ENCODE measurements at places on chromosomes 1 and 21.

DNA sequence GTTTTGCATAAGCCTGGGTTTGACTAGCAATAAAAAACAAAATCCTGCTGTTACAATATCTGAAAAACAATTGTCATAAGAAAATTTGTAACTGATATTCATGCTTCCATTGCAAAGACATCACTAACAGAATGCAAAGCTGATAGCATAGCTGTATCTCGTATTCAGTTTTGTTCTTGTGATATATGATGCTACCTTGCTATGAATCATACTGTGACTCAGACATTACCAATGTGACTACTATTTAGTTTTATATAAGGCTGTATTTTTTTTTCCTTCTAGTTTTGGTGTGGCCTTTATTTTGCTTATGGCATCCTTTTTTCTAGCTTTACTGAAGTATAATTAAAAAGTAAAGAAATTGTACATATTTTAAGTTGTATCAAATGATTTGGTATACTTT, 1381.8 kb downstream of the MRPL39 start:
- no peak for DNase-seq

GRCh38 chr1:169046671-169047070, 59.8 kb upstream of the ATP1B1 start:
- no peak for DNase-seq

GRCh38 chr21:14520535-14520934, 25.6 kb downstream of the SAMSN1 start:
- DNase-seq, result no peak

DNA sequence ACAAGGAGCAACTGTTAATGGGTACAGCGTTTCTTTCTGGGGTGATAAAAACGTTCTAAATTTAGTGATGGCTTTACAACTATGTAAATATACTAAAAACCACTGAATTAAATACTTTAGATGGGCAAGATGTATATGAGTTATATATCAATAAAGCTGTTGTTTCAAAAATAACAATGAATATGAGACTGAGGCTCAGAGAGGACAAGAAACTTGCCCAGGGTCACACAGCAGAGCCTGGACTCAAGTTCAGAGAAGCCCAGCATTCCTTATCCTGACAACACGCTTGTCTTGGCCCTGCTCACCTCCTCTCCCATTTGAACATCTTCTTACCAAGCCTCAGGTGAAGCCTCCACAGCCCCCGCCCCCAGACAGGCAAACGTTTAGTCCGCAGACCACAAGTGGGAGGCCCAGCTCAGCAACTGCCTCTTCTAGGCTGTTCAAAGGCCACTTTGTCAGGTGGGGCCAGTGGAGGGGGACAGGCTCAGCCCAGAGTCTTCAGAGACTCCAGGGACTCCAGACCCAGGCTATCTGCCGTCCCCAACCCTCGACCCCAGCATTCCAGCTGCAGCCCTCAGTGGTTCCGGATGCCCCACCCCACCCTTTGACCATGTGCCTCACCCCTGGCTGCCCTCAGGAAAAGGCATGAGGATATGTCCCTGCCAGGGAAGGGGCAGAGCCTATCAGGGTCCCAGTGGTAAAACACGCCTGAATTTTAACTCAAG, 17.9 kb downstream of the SDC3 start:
- DNase-seq, result no peak

DNA sequence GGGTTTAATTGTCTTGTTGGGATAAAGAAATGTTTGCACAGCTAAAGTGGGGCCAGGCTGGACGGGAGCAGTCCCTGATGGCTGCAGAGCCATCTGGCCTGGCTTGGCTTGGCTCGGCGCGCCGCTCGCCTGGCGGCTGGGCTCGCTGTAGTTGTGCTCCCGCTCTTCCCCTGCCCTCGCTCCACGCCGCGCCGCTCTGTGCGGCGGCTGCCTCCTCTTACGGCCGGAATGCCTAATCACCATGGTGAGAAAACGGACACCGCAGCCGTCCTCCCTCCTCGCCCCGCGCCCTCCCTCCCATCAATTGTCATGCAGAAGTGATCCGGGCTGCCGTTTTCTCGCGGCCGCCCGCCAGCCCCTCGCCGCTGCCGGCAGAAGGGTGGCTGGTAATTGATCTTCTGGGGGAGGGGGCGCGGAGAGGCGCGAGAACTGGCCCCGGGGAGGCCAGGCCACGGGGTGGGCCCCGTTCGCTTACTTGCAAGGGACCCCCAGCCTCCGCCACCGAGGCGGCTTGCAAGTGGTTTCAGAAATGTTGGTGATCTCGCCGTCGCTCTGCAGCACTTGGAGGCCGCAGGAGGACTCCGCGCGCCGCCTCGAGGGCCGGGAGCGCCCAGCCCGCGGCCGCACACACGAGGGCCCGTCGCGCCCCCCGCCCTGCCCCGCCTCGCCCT, 12.4 kb downstream of the RNF220 start:
- no peak for DNase-seq

DNA sequence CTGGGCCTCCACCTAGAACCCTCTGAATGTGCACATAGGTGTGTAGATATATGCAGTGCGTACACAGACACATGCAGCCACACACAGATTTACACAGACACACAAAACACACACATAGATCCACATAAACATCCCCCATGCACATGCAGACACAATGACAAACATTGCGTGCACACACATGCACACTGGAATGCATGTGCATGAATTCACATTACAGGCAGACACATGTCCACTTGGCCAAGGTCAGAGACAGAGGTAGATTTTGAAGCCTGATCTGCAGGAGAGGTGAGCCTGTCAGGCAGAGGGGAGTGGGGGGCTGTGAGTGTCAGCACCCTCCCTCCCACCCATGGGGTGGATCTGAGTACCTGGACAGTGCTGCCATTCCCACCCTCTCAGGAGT, 338.5 kb downstream of the PTPRU start:
- no peak for DNase-seq

- peak; percentile 39 for DNase-seq
Measured at GRCh38 chr1:39977202-39977601, 22.3 kb downstream of the MFSD2A start.

DNA sequence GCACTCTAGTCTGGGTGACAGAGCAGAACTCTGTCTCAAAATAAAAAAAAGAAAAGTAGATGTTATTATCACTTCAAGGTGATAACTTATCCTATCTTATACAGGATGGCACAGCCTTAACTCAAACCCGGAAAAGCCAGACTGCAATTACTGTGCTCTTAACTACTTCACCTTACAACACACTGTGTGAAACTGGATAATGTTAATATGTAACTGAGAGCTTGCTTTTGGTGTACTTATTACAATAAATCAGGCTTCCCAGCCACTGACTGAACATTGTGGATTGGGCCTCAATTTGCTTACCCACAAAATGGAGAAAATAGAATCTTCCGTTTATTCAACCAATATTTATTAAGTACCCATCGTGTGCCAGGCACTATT, 1.4 kb downstream of the ORC1 start:
- DNase-seq, result no peak

DNA sequence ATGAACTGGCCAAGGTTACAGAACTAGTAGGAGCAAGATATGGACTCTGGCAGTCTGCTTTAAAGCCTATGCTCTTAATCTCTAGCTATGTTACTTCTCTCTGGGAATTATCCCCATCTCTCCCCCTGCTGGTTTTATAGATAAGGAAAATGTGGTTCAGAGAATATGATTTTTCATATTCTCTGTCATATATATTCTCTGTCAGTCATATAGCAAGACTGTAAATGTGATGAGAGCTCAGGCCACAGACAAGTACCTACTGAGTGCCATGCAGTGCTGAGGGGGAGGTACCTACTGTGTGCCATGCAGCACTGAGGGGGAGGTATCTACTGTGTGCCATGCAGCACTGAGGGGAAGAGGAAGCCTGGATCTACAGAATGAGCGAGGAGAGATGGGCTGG, 220.3 kb upstream of the FGGY start:
- DNase-seq, result no peak

DNA sequence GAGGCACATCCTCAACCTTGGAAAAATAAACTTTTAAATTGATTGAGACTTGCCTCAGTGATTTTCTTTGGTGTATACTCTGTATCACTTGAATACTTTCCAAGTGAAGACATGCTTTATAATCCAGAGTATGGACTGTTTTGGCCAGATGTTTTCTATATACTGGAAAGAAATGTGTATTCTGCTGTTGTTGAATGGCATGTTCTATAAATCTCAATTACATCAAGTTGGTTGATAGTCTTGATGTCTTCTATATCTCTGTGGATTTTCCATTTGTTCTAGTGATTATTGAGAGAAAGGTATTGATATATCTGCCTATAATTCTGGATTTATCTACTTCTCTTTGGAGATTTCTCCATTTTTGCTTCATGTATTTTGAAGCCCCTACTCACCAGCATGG, 37.5 kb downstream of the EBNA1BP2 start:
- no peak for DNase-seq

DNA sequence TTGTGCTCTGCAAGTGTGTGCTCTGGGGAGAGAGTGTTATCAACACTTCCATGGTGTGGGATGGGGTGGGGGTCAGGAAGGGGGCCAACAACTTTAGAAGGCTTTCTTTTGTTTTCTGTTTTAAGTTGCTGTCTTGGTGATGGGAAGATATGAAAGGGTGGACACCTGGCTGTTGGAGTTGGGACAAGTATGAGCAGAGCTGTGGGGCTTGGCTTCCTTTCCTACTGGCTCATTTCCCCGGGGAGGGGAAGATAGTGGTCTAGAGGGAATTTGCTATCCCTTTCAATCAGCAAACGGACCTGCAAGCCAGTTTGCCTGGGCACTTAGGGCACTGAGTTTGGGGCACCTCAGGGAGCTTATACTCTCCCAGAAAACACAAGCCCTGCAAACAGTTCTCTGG, 19.2 kb downstream of the IER5 start:
- DNase-seq, result no peak

DNA sequence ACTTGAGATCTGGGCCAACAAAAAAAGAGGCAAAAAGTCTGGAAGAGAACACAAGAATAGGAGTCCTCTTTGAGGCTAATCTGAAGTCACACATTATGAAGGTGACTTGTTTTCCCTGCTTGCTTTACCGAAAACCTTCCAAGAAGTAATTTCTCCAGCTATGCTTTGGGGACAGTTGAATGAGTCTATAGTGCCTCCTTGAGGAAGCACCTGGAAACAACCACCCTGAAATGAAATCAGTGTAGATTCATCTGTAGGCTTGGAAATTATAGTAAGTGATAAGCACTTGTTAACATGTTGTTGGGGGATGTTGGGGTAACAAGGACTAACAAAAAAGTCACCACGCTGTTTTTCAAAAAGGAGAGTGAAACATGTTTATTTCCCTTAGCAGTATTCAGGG, 23.4 kb upstream of the RPTN start:
- peak; percentile 62 for DNase-seq

GRCh38 chr1:157844089-157844830, 2.7 kb upstream of the CD5L start:
- no peak for DNase-seq

DNA sequence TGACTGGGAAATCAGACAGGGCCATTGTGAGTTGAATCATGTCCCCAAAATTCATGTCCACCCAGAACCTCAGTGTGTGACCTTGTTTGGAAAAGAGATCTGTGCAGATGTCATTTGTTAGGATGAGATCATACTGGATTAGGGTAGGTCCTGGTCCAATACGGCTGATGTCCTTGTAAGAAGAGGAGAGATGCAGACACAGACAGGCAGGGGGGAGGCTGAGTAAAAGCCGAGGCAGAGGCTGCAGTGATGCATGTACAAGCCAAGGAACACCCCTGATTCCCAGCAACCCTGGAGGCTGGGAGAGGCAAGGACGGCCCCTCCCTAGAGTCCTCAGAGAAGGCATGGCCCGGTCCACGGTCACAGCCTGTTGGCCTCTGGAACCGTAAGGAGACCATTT, 15.9 kb upstream of the NPPB start:
- no peak for DNase-seq

- peak; percentile 71 for DNase-seq
Measured at GRCh38 chr1:13469343-13469742, 44.5 kb downstream of the LRRC38 start.
